ENCODE measurements at places on chromosomes 7 and 10.
A peak's percentile ranks its signal among the peaks of the same experiment; 100 is the strongest.

- peak; percentile 77 for DNase-seq
Observed at GRCh38 chr7:144407266-144407931, 3.9 kb upstream of the NOBOX start.

GRCh38 chr7:29401769-29402168, 161.9 kb upstream of the PRR15 start:
- peak; percentile 66 for DNase-seq

DNA sequence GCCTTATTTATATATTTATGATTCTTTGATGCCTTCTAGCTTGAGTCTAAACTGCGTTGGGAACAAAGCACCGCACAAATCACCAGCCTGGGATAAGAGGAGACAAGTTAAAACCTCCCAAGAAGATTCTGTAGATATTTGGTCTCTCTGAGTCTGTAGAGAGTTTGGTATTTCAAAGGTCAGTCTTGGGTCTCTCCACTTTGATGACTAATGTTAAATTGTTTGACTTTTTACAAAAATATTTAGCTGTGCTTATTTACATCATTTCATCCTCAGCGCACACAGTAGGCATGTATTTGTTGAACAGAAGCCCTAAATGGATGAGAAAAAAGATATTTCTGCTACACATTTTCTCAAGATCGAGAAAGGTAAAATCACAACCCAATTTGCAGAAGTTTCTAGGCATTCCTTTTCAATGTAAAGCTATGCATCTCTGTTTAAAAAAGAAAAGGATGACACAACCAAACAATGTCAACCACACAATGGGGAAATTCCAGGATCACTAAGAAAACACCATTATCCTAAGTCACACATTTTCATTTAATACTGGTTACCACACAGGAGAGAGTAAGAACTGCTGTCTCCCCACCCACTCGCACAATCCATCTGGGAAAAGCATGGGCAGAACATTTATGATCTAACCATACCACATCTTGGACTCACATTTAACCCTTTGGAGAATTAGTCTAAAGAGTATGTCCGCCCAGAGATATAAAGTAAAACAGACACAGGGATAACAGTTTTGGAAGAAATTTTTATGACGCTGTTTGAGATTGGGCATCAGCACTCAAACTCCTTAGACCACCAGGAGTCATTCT, 4.4 kb downstream of the CDK6 start:
- DNase-seq: no peak

DNA sequence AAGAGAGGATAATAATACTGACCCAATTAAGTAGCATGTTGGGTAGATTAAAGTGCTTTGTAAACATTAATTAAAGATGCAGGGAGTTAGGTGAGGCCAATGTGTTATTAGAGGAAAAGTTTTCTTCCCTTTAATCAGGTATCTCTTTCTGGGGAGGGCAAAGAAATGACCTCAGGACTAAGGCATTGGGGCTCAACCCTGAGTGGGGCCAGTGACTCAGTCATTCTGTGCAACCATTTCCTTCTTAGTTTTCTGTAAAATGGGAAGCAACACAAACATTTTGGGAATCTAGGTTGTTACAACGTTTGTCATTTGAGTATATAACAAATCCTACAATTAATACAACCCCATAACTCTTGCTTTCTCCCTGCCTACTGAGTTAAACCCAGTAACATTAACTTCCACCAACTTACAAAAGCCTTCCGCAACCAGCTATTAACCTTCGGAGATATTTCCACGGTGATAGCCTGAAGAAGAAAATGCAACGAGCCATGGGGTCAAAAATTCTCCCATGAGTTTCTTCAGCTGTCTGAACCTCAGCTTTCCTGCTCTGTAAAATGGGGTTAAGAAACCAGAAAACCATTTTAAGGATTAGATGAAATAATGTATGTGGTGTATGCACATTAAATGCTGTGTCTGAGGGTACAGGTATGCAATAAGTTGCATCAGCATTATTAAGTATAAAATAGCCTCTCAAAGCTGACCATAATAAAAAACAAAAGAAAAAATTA, 965 bp upstream of the PROSER2 start:
- DNase-seq: no peak

GRCh38 chr7:47552621-47553020, 29.3 kb downstream of the TNS3 start:
- no peak for DNase-seq

GRCh38 chr10:18860631-18861240, 187.9 kb upstream of the MALRD1 start:
- DNase-seq: no peak

GRCh38 chr10:110436554-110437350, 61.0 kb upstream of the DUSP5 start:
- DNase-seq: no peak

DNA sequence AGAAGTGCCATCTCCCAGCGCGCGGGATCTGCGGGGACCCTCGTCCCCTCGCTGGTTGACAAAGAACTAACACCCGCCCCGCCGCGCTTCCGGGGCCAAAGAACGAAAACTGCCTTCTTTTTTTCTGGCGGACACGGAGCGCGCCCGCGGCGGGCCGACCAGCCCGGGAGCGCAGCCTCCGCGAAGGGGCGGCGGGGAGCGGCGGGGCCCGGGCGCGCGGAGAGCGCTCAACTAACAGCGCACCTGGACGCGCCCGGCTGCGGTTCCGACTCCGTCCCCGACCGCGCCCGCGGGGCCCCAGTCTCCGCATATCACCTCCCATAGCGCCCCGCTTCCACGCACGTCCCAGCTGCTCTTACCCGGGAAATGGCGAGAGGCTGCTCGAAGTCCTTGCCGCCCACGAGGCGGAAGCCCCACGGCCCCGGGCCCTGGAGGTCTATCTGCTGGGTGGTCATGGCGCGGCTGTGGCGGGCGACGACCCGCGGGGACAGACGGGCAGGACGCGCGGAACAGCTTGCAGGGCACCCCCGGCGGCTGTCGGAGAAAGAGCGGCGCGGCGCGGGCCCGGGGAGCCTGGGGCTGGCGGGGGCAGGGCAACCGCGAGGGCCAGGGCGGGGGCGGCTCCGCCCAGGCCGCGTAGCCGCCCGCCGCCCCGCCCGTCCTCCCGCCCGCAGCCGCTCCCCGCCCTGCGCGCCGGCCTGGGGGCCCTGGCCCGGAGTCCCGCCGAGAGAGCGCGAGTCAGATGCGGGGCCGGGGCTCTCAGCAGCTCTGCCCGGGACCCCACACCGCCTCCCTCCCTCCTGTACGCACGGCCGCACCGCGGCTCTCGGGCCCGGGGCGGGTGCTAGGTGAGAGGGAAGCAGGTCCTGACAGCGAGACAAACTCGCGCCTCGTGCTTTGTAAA, at the start of gene PDLIM1:
TSS of gene PDLIM1 (minus strand) at position 543 of the 904 bp plus-strand sequence. CDS start at position 455, 88 bp downstream.
- peak; percentile 48 for DNase-seq

- no peak for DNase-seq
Observed at GRCh38 chr10:10364902-10365301, 652.8 kb upstream of the CELF2 start.

DNA sequence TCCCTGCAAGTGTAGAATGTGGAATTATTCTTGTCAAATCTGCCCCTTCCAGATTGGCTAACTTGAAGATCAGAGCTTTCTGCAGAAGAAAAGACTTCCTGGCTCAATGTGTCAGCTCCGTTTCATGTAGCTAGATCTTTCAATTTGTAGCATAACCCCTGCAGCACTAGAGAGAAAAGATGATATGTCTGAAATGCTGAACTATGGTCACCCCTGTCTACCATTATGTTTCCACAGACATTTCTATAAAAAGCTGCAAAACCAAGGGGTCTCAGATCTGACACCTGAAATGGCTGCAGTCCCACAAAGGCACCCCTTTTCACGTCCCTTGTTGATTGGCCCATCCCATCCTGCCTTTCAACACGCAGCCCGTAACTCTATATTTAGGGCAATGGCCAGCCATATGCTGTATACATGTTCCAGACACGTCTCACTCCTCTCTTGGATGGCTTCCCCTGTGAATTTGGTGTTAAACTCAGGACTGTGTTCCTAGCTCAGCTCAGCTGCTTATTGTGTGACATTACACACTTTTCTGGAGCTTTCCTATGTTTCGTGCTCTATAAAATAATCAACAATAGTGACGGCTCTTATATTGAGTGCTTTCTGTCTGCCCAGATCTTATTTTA, 648.6 kb upstream of the CELF2 start:
- DNase-seq: no peak

- DNase-seq: peak; percentile 37
Observed at GRCh38 chr7:149772241-149772955, 990 bp downstream of the ZNF467 start.

DNA sequence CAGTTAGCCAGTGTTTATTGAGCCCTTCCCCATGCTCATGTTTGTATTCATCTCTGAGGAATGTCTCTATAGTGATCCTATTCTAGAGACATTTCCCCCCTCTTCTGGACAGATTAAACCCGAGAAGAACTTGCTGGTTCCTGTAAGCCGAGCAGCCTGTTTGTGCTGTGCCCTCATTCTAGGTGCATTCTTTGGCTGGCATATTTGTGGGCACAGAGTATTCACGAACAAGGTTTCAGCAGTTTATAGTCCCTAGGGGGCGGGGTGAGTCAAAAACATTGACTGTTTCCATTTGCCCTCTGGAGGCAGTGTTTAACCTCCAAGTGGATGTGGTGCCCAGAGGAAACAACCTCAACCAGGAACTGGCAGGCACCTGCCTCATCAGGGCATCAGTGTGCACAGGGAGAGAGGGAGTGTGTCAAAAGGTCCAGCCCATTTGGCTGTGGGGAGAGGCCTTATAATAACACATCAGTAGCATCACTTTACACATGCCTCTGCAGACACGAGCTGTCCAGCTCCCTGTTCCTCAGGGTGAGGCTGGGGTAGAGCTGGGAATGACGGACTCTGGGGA, 273.3 kb upstream of the LRGUK start:
- peak; percentile 43 for DNase-seq

DNA sequence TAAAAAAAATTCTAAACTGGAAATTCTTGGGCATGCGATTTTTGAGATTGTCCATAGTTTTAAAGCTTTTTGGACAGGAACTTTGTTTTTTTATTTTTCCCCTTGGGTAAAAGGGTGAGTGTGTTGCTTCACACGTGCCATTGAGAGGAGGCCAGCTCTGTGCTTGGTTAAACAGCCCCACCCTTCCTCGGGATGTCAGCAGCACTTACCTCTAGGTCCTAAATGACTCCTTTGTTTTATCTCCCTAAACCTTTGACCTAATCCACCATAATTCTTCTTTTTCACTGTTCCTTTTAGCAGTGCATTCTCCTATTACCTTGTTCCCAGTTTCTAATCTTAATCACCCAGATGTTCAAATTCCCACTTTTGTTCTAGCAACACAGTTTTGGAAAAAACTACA, 83.5 kb downstream of the SEMA3D start:
- no peak for DNase-seq

GRCh38 chr10:44049301-44050015, 335.4 kb downstream of the CXCL12 start:
- DNase-seq: no peak
